ENCODE measurements at places on chromosomes 3 and 15.
A peak's percentile ranks its signal among the peaks of the same experiment; 100 is the strongest.

- no peak for DNase-seq
These were observed 195.4 kb downstream of the RAP2B start for GRCh38 chr3:153357436-153357835.

DNA sequence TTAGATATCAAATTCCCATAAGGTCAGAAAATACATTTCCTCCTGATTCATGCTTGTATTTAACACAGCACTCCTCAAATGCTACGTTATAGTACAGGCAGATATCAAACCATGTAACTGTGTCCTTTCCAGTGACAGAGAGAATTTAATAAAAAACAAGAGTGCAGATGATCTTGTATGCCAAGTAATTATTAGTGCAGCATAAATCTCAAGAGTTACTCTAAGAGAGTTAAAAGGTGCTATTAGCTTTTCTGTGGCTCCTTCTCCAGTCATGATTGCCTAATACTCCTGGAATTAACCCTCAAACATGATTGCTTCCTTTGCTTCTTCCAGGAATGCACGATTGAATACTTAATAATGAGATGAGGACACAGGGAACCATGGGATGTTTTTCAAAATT is 413.0 kb upstream of the DPH6 start:
- no peak for DNase-seq

DNA sequence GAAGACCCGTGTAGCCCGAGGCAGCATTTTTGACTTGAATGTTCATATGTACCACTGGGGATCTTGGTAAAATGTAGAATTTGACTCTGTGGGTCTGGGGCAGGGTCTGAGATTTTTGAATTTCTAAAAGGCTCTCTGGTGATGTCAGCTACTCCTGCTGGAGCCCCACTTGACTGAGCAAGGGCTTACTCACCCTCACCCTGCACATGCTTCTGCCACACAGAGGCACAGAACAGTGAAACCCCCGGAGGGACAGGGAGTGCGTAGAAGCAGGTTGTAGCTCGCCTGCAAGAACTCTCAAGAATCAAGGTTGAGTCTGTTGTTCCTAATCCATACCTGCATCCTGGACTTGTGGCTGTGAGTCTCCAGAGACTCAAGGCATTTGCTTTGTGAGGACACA is 41.1 kb downstream of the SLCO3A1 start:
- no peak for DNase-seq

GRCh38 chr15:100537331-100537730 is 8.6 kb upstream of the CERS3 start:
- DNase-seq, result no peak

DNA sequence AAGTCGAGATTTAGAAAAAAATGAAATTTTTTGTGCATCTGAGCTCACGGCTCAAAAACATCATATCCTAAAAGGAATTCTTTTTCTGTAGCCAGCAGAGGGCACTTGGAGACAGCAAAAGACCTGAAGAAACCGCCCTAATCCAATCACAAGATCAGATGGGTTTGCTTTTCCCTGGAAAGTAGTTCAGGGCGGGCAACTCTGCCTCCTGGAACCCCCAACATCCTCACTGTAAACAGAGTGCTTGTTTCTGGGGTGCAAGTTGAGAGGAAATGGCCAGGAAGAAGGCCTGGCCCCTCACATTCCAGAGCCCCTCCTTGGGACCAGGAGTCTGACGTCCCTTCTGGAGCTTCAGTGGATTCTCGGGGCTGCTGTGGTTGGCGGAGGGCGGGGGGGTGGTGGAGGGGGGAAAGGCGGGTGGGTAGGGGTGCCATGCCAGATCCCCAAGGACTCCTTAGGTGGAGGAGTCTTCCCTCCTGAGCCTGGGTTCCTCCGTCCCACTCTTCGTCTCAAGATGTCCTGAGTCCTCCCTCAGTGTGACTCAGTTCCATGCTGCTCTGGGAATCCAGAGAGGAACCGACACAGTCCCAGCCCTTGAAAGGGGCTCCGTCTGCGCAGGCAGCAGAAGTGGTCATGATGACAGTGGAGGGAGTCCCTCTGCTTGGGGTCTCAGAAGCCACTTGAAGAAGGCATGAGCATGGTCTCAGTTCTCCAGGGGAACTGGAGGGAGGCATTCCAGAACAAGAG is 35.9 kb downstream of the CCK start:
- peak; percentile 60 for DNase-seq

DNA sequence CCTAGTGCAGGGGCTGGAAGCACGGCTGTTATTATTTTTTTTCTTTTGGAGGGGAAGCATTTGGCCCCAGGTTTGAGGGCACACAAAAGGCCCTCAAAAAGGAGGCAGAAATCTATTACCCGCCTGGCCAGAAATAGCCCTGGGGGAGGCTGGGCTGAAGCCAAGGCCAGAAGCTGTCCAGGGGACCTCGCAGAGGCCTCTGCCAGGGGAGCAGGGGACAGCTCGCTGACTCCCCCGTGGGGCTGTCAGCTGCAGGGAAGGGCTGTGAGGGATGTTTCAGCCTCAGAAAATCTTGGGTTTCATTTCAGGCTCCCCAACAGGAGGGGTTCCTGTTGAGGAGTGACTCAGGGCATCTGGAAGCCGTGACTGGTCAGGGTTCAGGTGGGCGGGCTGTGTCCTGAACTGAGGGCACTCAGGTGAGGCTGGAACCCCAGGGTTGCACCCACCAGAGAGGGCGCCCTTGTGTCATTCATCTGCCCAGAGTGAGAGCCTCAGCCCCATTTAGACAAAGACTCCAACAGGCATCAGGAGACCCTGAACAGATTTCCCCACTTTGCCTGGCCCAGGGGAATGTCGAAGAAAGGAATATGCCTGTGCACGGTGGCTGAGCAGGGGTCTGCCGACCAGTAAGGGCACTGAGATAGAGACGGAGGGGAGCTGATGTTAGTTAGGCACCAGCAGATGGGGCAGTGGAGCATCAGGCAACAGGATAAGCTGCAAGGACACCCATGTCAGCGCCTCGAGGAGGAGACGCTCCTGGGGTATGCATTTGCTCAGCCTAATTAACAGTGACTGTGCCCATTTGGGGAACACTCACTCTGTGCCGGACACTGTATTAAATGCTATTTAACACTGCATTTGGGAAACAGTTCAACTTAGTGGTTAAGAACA is 43.5 kb upstream of the SLC6A11 start:
- DNase-seq, result peak; percentile 21

- no peak for DNase-seq
These were observed 38.8 kb downstream of the CBLB start for GRCh38 chr3:105829871-105830622.

DNA sequence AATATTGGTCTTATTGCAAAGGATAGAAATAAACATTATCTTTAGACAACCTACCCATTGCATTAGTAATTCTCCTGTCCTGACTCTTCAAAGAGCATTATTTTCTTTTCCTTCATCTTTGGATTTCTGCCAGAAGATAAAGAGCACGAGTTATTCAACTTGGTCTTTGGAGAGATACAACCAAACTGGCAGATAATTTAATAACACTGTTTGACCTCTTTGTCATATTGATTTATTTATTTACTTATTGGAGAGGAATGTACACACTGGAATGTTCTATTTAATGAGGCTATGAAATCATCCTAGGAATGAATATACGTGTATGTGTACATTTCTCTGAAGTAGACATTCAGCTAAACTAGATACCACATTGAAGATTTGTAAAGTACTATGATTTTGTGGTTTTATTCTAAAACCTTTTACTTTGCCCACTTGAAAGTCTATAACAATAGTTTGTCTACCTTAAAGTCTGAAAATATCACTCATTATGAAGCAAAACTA is 462.1 kb downstream of the C3orf38 start:
- DNase-seq, result no peak

DNA sequence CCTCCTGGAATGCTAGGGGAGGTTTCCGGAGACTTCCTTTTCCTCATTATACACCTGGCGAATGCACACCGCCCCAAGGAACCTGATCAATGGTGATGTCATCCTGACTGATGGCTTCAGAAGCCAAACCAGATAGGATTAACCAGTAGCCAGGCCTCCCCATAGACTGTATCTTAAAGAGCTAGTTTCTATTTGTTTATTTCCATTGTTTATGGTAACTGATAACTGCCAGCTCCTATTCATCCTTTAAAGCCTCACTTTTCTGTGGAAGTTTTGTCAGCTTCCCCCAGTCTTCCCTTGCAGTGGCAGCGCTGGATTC is at the start of gene MKRN2OS:
Gene MKRN2OS, minus strand, starts transcription at position 27 of the 319 bp plus-strand sequence. CDS start 35 bp downstream, outside the sequence.
- DNase-seq, result peak; percentile 95

- DNase-seq, result no peak
These were observed 71.9 kb downstream of the CADPS start for GRCh38 chr3:62803276-62803675.

GRCh38 chr3:127709320-127710060 is 36.7 kb downstream of the ABTB1 start:
- no peak for DNase-seq

GRCh38 chr3:124653797-124654469 is 76.3 kb upstream of the UMPS start:
- no peak for DNase-seq

DNA sequence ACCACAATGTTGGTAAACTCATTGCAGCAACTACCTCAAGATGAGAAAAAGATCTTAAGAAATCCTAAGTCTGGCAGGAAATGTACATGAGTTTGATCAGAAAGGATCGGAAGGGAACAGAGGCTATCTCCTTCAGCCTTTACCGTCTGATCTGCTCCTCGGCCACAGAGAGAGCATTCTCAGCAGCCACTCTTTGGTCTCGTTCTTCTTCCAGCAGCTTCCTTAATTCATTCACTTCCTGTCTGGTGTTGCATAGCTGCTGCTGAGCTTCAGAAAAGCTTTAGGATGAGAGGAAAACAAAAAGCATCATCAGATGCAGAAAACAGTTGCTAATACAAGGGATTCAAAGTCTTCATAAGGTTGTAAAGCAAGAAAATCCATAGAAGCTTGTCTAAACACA is 6.6 kb upstream of the HCLS1 start:
- DNase-seq, result no peak

- no peak for DNase-seq
These were observed 355.0 kb upstream of the ROBO2 start for GRCh38 chr3:76684946-76685345.

GRCh38 chr3:150348500-150348899 is 59.6 kb upstream of the TSC22D2 start:
- no peak for DNase-seq

DNA sequence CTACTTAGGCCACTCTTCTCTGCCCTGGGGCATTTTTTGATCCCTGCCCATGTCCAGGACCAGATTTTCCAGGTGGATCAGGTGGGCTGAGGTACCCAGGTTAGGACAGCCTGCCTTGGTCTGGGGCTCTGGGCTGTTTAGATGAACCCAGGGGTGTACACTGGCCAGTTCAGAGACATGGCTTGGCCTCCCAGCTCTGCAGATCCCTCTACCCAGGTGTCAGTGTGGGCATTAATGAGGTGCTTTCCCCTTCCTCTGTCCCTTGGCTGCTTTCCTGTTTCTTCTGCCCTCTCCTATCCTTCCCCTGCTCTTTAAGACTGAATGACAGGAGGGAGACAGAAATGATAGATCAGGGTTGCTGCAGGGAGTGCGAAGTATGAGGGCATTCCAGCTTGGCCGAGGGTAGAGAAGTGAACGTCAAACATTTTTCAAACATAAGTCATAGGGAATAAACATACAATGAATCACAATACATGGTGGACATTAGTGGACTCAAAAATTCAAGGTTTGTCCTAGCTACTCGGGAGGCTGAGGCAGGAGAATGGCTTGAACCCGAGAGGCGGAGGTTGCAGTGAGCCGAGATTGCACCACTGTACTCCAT is 30.5 kb downstream of the RTP1 start:
- no peak for DNase-seq

Measured in T47D (cell line).